Activated T-helper 1 cell treated with anti-CD3 and anti-CD28 coated beads, Interleukin-12 subunit alpha, Interleukin-12 subunit beta, Interleukin-2, Interleukin-4 antibody, amounts not matched to agents 30 ng/mL and 10 ng/mL and 1 ng/mL, durations not matched to agents 14 hours and 24 hours and 36 hours (primary cell): ENCODE measurements at places on chromosomes 1 and 21. TPM values are rescaled to one million over a fixed set of nuclear protein-coding genes. Genes with fewer than 3 reads are reported as not detected.
A peak's percentile ranks its signal among the peaks of the same experiment; 100 is the strongest.

MIS18A gene
- 26.8 and 27.5 TPM in 2 replicates for total RNA-seq

RIPK4 gene
- not detected in 2 replicates for total RNA-seq

IL22RA1 gene
- not detected in 2 replicates for total RNA-seq

DNA sequence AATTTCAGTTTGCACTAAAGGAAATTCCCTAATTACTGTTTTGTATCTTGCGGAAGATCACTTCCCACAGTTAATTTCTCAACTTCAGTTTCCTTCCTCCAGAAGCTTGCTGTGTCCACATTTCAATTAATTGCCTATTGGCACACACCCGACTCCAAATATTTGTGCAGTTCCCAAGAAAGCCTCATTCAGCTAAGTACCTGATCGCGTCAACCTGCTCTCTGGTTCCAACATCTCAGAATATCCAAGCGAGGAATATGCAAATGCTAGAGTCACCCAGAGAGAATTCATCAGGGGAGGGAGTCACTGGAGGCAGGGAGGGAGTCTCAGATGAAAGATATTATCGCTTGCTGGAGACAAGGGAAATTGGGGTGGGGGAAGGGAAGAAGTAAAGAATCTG, 351.3 kb downstream of the RRAGC start:
- H3K36me3 ChIP-seq, result no peaks in the 10 kb centered on the region
- H3K4me3 ChIP-seq, result no peak overlapping the region
- peaks cover 36% of the 10 kb centered on the region for H3K27me3 ChIP-seq

- H3K36me3 ChIP-seq, result peaks cover 8% of the 10 kb centered on the region
- no peak for DNase-seq
- H3K4me3 ChIP-seq, result no peak overlapping the region
Observed at GRCh38 chr1:42964044-42964812, 5.6 kb upstream of the SLC2A1 start.

DNA sequence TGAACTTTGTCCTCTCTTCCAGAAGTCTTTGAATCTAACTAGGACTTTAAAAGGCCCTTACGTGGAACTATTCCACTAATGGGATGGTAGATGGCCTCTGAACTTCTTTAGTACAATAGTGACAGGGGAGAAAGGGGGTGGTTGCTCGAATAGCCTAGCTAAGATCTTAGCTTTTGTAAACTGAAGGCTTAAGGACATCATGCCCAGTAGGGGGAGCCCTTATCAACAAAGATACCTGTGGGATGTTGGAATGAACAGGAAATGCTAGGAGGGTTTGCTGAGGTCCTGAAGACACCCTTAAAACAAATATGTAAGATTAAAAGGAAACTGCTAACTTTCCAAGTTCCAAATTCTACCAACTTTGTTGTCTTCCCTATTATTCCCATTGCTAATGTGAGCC, 33.2 kb downstream of the NHLH2 start:
- peak; percentile 27 for DNase-seq
- H3K4me1 ChIP-seq, result no peaks in the 10 kb centered on the region
- H3K4me3 ChIP-seq, result no peak overlapping the region

GRCh38 chr1:63615768-63616420, 22.7 kb downstream of the PGM1 start:
- no peaks in the 10 kb centered on the region for H3K27me3 ChIP-seq
- DNase-seq, result peak; percentile 53
